Stimulated activated CD4-positive, alpha-beta T cell treated with anti-CD3 and anti-CD28 coated beads, TNF-alpha, amount 100 ng/mL, for 24 hours (primary cell): ENCODE measurements at places on chromosomes 4 and X.

GRCh38 chr4:6963139-6963611 is 53.5 kb downstream of the TBC1D14 start:
- no peak for DNase-seq

DNA sequence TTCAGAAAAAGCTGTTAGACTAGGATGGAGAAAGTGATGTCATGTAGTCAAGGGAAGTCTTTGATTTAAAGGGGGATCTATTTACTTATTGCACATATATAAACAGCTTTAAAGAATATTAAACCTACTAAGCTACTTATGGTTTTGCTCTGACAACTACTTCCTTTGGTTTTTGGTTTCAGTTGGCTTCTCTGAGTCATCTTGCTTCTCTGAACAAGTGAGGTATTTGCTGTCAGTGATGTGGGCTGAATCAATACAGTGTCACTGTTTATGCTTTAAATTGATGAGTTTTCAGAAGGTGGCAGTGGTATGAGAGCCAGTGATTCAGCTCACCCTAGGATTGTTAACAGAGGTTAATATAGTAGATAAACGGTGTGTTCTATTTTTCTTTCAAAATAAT is 75.1 kb downstream of the CEP44 start:
- no peak for DNase-seq

- no peak for DNase-seq
Measured at GRCh38 chr4:167966143-167966542, 126.2 kb upstream of the ANXA10 start.

DNA sequence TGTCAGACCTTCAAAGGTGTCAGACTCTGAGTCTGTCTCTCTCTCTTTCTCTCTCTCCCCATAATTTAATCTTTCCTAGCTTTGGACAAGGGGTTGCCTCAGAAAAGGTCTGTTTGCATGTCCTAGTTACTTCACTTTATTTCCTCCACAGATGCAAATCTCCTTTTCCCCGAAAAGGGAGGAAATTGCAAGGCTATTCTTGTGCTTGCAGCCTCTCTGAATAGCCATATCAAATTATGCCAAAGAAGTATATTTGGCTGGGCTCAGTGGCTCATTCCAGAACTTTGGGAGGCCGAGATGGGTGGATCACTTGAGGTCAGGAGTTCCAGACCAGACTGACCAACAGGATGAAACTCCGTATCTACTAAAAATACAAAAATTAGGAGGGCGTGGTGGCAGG is 145.6 kb upstream of the GATB start:
- no peak for DNase-seq

DNA sequence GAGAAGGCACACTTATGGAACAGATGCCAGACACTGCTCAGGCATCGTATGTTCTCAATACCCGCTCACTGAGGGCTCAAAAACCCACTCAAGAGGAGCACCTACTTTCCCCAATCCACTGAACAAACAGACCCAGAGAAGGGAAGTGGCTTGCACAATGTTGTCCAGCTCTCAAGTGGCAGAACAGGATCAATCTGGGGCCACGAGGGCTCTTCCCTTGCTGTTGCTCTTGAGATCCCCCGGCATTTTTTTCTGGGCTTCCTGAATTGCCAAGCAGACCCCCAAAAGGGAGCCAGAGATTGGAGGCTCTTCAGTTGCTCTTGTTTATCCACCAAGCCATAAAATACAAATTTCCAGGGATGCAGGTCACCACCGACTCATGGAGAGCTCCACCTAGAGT is 35.7 kb downstream of the IDS start:
- DNase-seq, result no peak

DNA sequence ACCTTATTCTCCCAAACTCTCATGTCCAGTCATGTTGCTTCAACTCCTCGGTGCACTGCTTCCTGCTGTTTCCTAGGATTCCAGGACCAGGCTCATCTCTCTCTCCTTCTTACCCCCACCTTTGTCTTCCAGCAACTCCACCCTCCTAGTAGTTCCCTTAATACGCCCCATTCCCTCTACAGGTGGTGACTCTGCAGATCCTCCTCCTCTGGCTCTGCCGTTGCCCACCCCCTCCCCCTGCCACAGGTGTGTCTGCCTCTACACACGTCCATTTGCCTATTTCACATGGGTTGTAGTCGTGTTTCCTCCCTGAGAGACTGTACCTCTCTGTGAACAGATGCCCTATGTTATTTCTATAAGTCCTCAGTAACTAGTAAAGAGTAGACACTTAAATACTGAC is 32.4 kb downstream of the CDS1 start:
- no peak for DNase-seq

DNA sequence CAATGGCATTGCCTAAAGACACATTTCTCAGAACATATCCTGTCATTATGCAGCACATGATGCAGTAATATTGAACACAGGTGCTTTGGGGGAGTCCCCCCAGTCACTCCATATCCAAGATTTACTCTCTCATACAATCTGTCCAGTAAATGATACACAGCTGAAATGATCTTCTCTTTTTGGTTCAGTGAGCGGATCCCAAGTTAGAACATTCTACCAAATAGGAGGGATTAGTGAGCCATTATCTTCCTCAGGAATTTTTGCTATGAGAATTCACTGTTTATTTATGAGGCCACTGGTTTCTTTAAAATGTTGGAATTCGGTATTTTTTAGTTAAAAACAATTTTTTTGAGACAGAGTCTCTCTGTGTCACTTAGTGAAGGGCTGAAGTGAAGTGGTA is 96.5 kb downstream of the TRAPPC11 start:
- no peak for DNase-seq

DNA sequence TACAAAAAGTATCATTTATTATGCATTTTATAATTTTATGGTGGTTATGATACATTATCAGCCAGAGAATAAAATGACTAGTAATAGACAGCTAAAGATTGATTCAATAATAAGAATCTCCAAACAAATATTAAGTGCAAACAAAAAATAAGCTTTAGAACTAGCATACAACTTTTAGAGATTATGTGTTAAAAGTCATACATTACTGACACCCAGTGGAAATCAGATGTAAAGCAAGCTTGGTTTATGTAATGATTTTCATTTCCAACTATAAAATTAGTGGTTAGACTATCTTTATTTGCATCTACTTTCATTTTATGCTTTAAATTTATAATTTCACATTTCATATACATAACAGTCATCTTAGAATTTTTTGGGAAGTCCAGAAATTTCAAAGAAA is 57.7 kb downstream of the IL13RA2 start:
- no peak for DNase-seq

DNA sequence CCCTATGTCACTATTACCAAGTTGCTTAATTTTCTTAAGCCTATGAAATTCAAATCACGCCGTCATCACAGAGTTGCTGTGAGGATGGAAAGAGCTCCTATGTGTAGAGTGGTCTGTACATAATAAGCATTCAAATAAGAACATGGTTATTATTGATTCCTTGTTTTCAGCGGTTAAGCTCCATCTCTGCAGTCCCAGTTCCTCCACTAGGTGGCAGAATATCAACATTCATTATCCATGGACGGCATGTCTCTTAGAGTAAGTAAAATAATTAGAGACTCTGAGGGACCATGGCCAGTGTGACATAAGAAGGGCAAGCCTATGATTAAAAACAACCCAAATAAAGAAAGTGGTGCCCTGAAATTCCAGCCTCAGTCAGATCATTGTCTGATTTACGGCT is 132.5 kb upstream of the NHS start:
- no peak for DNase-seq

DNA sequence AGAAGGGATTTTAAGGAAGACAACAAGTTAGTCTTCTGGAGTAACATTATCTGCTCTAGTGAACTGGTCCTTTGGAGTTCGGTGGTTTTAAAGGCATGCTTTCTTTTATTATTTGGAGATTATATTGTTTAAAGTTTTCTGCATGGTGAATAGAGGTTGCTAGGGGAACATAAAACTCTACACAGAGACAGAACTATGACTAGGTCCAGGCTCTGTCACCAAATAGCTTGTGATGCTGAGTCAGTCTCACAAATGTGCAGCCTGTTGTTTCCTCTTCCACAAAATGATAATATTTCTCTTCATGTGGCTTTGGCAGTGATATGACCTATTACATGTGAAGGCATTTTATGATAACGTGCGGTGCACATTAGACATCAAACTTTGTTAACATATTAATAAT is 132.6 kb downstream of the PACRGL start:
- no peak for DNase-seq

- no peak for DNase-seq
Measured at GRCh38 chr4:80027611-80028010, 45.4 kb downstream of the ANTXR2 start.

- DNase-seq, result no peak
Measured at GRCh38 chr4:25863831-25864418, 1.1 kb upstream of the SEL1L3 start.

- no peak for DNase-seq
Measured at GRCh38 chr4:22635692-22636091, 57.0 kb upstream of the GBA3 start.

GRCh38 chrX:12434493-12434892 is 296.2 kb downstream of the FRMPD4 start:
- no peak for DNase-seq

DNA sequence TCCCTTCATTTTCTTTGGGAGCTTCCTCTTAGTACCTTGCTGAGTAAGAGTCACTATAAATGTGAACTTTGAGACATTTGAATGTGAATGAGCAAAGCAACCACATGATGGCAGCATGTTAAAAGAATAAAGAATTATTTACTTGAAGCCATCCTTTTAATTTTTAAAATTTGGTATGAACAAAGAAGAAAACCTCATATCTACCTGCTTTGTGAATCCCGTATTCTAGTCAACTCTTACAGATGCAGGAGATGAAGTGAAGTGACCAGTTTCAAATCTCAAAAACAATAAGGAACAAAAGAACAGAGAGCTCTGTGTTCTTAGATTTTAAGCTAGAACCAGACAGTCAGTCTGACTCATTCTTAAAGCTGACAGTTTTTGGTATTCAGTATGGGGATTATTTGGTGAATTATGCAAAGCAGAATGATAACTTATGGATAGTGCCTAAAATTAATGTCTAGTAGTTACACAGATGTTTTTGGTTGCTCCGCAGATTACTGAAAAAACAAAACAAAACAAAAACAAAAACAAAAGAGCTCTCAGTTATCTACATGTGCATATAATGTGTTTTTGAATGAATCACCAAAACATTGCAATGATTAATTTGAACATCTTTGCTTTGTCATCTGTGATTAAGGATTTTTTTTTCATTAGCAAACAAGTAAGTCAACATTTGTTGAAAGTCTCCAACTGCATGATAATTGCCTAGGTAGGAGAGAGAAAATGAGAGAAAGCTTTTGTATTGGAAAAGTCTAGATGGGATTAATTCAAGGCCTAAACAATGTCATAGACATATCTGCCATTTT is 48.2 kb upstream of the H2AZ1 start:
- DNase-seq, result no peak

GRCh38 chr4:7333024-7333780 is 101.5 kb downstream of the PSAPL1 start:
- no peak for DNase-seq
